Fibroblast of skin of left quadriceps (primary cell): ENCODE measurements at places on chromosomes 2 and 18.
A peak's percentile ranks its signal among the peaks of the same experiment; 100 is the strongest.

GRCh38 chr2:36663295-36663694 lies 33.2 kb upstream of the VIT start:
- DNase-seq: no peak

GRCh38 chr2:224982910-224983711 lies 59.2 kb downstream of the DOCK10 start:
- DNase-seq: peak; percentile 84

- no peak for DNase-seq
Measured at GRCh38 chr2:197339496-197340220, 29.1 kb upstream of the ANKRD44 start.

- DNase-seq: no peak
Measured at GRCh38 chr18:54762386-54762785, 65.9 kb upstream of the RAB27B start.

DNA sequence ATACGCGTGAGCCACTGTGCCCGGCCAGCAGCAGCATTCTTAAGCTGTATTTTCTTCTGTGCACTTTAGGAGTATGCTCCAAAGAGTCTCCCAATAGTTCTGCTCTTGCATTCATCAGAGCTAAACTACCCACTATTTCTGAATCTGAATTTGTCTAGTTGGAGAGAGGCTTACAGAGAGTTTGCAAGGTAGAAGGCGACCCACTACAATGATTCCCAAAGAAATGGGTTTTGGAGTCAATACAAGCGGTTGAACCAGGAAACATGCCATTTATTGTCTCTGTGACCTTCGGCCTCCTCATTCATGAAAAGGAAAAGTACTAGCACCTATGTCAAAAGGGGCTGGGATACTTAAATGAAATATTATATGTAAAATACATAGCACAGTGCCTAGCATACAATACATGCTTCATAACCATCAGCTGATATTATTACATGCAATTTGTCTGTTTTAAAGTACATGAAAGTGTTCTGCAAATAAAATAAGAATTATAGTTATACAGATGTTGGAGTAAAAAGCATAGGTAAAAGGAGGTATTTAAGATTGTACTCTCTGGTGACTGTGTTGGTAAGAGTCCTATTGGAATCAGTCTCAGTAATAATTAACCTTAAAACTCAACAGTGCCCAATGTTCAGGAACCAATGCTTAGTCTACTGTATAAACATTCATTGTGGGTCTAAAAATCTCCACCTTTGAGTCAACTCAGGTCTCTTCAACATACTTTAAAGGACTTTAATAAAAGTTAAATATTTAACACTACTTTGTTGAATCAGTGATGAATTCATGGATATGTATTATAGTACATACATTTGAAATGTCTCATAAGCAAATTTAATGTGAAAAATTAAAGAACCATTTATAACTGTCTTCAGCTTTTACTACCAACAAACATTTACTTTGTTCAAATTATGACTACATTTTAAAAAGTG lies 89.8 kb upstream of the GRB14 start:
- DNase-seq: no peak

DNA sequence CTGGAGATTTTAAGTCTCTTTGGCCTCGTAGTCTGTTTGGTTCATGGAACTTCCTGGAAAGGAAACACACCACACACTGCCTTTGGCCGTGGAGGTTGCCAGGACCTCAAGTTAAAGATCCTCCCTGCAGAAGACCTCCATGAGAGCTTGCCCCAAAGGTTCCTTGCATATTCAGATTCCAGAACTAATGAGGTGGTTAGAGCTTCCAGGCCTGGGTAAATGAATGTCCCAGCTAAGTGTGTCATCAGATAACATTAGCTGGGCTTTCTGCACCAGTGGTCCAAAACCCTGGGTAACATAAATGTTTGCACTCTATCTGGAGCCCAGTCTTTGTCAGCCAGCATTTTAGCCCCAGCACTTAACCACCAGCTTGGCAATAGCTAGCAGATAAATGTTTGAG lies 122.1 kb upstream of the EML6 start:
- DNase-seq: no peak

DNA sequence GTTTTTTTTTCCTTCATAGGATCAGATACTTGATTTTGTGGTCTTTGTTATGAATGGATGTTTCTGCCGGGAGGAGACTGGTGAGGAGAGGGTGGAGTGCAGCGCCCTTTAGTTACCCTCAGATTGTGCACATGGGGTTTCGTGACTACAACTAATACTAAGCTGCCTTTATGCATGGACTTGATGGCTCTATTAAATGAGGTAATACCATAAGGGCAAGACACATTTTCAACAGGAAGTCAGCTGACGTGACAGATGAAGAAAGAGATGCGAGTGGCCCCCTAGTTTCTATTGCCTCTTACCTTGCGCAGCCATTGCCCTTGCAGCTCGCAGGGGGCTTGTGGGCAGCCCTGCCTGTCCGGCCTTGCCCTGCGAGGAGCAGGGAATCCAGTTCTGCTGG lies 24.4 kb downstream of the ZNF407 start:
- no peak for DNase-seq

- no peak for DNase-seq
Measured at GRCh38 chr2:1590596-1591460, 153.5 kb downstream of the PXDN start.

- DNase-seq: no peak
Measured at GRCh38 chr2:206881708-206882410, 57.5 kb upstream of the CPO start.

GRCh38 chr2:19711470-19712372 lies 190.1 kb downstream of the TTC32 start:
- DNase-seq: peak; percentile 92

GRCh38 chr2:224098481-224099230 lies 59.6 kb upstream of the SERPINE2 start:
- DNase-seq: no peak

DNA sequence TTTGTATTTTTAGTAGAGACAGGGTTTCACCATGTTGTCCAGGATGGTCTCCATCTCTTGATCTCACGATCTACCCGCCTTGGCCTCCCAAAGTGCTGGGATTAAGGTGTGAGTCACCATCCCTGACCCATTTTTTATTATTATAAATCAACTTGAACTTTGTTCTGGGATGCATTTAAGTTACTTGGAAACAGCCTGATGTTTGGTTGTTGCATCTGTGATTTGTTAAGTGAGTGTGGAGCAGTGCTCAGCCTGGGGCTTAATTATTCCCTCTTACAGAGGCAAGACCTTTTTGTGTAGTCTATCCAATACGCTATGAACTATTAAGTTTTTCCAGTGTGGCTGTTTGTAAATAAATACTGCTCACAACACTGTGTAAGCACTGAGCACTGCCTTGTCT lies 32.6 kb downstream of the MTA3 start:
- peak; percentile 12 for DNase-seq

- no peak for DNase-seq
Measured at GRCh38 chr2:70399046-70399445, 97.2 kb upstream of the FAM136A start.

DNA sequence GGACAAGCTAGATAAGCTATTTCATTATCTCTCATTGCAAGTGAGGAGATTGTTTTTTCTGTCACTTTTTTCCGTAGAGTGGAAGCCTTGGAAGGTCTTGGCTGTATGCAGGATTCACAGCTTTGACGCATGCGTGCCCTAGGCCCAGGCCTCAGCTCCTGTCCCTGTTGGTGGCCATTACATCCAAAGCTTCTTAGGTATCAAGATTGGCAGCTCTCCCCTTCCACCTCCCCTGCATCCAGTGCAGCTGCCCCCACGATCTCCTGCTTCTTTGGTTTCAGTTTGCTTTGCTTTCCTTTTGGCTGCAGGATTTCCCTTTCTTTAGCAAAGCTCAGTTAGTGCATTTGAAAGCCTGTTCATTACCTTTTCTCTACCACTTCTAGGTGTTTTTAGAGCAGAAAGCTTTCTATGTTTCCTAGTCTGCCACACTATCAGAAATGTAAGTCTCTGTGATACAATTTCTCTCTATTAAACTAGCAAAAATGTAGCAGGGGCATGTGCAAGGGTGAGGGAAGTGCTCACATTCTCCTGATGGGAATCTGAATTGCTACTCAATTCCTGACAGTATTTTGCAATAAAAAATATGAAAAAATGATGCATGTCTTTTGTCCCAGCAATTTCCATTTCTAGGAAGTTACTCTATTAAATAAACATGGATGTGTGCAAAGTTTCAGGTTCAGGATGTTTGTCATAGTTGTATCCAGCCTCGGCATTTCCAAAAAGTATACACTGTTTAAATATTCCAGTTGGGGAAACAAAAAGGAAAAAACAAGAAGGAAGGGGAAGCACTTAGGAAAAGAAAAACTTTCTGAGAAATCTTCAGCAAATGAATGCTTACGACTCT lies 91.2 kb downstream of the LIPG start:
- DNase-seq: no peak

- DNase-seq: no peak
Measured at GRCh38 chr2:58891828-58892377, 650.8 kb upstream of the FANCL start.

GRCh38 chr18:13216711-13217465 lies 1.7 kb upstream of the LDLRAD4 start:
- DNase-seq: no peak

DNA sequence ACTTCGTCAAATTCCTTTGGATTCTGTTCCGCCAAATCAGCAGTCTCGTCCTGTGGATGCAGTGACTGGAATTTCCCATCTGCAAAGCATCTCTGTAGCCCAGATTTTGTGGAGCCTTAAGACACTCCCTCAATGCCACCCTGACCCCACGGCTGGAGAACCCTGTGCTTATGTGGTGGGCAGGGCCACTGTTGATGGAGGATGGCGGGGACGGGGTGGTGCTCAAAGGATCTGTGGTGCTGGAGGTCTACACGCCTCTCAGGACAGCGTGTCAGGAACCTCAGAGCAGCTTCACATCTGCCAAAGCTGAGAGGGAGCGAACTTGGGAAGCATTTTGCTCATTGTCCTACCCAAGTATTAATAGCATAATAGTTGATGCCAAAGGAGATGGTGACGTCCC lies 200.1 kb downstream of the MGAT5 start:
- DNase-seq: no peak

GRCh38 chr2:239158641-239159475 lies 242.0 kb downstream of the HDAC4 start:
- no peak for DNase-seq

GRCh38 chr2:55049821-55050099 lies 491 bp downstream of the RTN4 start:
- no peak for DNase-seq

- DNase-seq: no peak
Measured at GRCh38 chr2:113799375-113799774, 42.9 kb upstream of the SLC35F5 start.

DNA sequence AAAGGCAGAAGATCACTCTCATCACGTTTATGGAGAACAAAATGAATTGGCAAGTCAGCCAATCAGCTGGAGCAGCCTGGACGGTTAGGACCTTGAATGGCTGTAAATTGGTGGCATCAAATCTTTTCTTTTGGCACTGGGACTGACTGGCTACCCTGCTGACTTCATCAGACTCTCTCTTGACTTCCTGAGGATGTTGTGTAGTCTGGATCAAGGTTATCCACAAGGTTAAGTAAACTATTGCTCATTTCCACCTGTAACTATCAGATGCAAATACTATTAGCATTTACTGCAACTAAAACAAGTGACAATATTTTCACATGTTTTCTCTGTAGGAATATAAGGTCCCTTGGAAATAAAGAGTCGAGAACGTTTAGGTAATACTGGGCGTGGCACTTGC lies 134.3 kb upstream of the RASGRP3 start:
- DNase-seq: no peak

- no peak for DNase-seq
Measured at GRCh38 chr2:191299866-191300265, 54.7 kb downstream of the MYO1B start.

DNA sequence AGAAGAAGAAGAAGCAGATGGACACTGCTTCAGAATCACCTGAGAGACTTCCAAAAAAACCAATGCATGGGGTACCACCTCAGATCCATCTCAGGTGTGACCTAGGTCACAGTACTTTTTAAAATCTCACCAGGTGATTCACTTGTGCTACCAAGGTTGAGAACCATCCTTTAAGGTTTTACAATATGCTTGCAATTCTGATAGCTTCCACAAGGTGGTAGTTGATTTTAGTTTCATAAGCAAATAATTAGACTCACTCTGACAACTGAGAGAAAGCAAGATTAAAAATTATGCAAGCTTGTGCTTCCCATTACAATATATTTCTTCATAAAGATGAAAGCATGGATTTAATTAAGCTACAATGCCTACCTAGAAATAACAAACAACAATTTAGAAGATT lies 355.1 kb downstream of the EN1 start:
- DNase-seq: peak; percentile 3
